ENCODE measurements at places on chromosomes 12 and 14.

- peak; percentile 15 for DNase-seq
Measured at GRCh38 chr12:32134101-32134888, 27.6 kb downstream of the BICD1 start.

DNA sequence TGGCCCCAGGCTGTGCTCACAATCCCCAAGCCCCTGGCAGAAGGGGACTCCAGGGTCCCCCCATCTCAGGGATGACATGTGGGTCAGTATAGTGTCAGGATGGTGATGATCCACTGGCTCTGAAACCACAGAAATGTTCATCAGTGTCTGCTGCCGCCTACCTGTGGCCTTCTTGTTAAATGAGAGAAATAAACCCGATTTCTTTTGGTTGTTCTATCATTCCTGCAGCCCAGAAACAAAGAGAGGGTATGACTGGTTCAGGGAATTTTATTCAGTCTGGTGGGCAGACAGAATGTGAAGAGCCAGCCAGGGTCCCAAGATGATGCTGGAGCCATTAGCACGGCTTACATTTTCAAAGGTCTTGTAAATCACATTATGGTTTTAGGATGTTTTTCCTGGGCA is 86.6 kb downstream of the CRADD start:
- DNase-seq: no peak

DNA sequence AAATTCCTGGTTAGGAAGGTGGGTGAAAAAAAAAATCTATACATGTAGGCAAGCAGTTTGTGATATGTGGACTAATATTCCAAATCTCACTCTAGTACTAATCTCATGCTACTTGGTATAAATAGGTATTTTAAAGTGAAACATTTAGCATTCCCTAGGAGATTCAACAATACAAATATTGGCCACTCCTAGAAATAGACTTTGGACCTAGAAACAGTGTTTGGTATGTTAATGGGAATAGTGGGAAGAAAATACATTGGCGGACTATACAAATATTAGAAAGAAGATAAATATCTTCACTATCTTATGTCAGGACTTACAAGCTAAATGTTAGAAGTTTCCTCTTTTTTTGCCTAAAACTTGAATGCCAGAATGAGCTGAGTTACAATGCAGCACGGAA is 28.2 kb downstream of the HIGD1C start:
- no peak for DNase-seq

DNA sequence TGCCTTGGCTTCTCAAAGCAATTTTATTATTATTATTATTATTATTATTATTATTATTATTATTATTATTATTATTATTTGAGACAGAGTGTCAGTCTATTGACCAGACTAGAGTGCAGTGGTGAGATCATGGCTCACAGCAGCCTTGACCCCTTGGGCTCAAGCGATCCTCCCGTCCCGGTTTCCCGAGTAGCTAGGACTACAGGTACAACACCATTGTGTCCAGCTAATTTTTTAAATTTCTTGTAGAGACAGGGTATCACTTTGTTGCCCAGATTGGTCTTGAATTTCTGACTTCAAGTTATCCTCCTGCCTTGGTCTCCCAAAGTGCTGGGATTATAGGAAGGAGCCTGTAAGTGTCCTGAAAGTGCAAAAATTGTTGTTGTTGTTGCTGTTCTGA is 11.6 kb upstream of the AP4S1 start:
- DNase-seq: no peak

DNA sequence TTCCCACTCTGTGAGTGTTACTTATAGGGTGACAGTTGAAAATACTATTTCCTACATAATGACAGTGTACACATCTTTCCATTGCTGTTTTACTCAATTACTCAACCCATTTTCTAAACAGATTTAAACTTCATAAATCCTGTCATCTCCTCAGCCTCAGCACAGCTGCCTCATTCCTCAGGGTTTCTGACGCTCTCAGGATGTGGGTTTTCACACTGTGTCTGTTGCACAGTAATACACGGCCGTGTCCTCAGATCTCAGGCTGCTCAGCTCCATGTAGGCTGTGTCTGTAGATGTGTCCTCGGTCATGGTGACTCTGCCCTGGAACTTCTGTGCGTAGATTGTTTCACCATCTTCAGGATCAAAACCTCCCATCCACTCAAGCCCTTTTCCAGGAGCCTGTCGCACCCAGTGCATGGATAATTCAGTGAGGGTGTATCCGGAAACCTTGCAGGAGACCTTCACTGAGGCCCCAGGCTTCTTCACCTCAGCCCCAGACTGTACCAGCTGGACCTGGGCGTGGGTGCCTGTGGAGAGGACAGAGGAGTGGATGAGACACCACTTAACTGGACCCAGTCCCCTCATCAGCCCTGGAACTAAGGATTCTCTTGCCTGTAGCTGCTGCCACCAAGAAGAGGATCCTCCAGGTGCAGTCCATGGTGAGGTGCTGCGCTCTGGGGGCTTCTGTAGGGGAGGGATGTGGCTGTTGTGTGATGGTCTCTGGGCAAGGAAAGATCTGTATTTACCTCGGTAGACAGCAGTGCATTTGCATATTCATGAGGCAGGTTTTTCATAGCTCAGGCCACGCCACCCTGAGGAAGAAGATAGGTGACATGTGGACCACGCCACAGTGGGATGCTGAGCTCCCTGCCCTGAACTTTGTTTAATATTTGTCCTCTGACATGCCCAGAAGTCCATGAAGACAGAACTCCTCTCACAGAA is 750.2 kb downstream of the TMEM121 start:
- no peak for DNase-seq

GRCh38 chr12:107679336-107679735 is 6.3 kb upstream of the PWP1 start:
- DNase-seq: no peak

GRCh38 chr12:68340404-68341270 is 8.5 kb upstream of the MDM1 start:
- no peak for DNase-seq

- no peak for DNase-seq
Measured at GRCh38 chr12:132686825-132687210, 324 bp downstream of the POLE start.

- no peak for DNase-seq
Measured at GRCh38 chr12:51678086-51678724, 87.2 kb downstream of the SCN8A start.

GRCh38 chr12:27237790-27238771 is 6.0 kb upstream of the STK38L start:
- DNase-seq: no peak

- peak; percentile 73 for DNase-seq
Measured at GRCh38 chr14:60721326-60722106, 2.6 kb downstream of the SIX4 start.

- DNase-seq: peak; percentile 23
Measured at GRCh38 chr14:54366736-54367735, 29.8 kb upstream of the CDKN3 start.

- DNase-seq: no peak
Measured at GRCh38 chr12:109729801-109730200, 16.2 kb downstream of the FAM222A start.

- DNase-seq: no peak
Measured at GRCh38 chr14:102544747-102545460, 35.3 kb upstream of the ANKRD9 start.

- no peak for DNase-seq
Measured at GRCh38 chr12:8057306-8057705, 8.9 kb downstream of the C3AR1 start.

DNA sequence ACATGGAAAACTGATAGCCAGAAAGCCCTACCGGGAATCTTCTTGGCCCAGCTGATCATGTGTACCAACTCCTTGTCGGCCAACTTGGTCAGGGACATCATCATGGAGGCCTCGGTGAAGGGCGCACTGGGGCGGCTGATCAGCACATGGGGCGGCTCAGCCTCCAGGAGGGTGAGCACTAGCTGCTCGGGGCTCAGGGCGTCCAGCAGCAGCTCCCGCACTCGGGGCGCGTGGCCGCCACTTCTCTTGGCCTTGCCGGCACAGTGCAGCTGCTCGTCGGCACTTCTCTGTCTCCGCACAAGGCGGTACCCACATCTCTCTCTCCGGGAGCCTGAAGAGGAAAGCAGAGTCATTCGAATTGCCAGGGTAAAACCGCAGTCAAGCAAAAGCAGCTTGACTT is 33.8 kb downstream of the ESR2 start:
- no peak for DNase-seq

DNA sequence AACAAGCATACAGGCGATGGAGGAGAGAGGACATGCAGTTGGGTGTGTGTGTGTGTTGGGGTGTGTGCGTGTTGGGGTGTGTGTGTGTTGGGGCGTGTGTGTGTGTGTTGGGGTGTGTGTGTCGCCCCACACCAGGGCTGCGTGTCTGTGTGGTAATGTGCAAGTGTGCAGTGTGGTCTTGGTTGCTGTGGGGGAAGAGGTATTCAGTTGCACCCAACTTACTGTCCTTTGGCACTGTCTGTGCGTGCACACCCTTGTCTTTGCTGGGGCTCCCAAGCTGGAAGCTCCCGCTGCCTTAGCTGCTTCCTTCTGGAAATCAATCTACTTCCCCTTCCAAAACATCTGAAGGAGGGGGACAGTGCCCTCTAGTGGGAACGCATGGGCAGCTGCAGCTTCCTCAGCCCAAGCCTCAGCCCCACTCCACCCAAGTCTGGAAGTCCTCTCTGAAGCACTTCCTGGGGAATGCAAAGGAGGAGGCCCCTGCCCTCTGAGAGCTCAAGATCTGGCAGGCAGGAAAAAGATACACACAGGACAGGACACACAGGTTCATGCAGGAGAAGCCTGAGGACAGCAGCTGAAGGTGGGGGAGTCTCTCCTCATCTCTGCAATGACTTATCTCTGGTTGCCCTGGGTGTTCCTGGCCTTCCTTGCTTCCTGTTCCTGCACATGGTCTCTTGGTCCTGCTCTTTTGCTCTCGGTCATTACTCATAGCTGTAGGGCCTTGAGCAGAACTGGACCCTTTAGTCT is 13.1 kb downstream of the ASIC1 start:
- DNase-seq: peak; percentile 57

- DNase-seq: no peak
Measured at GRCh38 chr14:53048631-53049030, 97.8 kb upstream of the FERMT2 start.

- DNase-seq: no peak
Measured at GRCh38 chr12:62684570-62685295, 218.1 kb downstream of the MON2 start.

- no peak for DNase-seq
Measured at GRCh38 chr12:62772416-62772955, 162.5 kb downstream of the PPM1H start.

- DNase-seq: peak; percentile 16
Measured at GRCh38 chr14:92759300-92759678, 10.9 kb upstream of the LGMN start.

GRCh38 chr14:71411738-71412137 is 504.5 kb downstream of the PCNX1 start:
- no peak for DNase-seq

DNA sequence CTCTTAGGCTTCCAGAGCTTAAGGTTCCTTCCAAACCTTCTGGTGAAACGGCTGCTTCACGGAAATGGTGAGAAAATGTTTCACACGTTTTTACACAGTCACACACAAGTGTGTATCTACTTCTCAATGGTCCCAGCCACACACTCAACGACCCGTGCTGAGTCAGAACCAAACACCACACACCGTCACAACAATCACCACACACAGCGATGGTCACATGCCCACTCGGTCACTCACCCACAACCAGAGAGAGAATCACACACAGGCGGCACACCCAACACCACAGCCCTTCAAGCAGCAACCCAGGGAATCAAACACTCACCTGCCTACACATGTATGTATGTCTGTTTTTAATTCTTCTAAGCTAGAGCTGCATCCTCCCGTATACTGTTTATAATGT is 12.6 kb upstream of the PLEKHD1 start:
- DNase-seq: no peak

DNA sequence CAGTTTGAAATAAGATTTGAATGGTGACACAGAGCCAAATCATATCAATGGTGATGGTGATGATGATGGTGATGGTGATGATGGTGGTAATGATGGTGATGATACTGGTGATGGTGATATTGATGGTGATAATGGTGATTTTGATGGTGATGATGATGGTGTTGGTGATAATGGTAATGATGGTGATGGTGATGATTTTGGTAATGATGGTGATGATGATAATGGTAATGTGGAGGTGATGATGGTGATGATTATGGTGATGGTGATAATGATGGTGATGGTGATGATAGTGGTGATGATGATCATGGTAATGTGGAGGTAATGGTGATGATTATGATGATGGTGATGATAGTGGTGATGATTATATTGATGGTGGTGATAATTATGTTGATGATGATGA is 311.9 kb upstream of the SFSWAP start:
- no peak for DNase-seq

- DNase-seq: no peak
Measured at GRCh38 chr12:3538466-3539030, 47.5 kb downstream of the PRMT8 start.

DNA sequence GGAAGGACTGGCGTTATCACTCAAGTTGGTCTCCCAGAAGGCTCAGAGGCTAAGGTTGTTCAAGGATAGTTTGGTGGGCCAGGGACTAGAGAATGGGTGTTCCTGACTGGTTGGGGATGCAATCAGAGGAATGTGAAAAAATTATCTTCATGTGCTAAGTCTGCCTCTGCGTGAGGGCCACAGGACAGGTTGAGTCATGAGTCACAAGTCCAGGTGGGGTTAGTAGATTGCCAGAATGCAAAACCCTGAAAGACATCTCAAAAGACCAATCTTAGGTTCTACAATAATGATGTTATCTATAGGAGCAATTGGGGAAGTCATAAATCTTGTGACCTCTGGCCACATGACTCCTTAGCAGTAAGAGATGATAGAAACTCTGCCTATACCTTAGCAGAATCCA is 220.1 kb upstream of the EEA1 start:
- DNase-seq: no peak

DNA sequence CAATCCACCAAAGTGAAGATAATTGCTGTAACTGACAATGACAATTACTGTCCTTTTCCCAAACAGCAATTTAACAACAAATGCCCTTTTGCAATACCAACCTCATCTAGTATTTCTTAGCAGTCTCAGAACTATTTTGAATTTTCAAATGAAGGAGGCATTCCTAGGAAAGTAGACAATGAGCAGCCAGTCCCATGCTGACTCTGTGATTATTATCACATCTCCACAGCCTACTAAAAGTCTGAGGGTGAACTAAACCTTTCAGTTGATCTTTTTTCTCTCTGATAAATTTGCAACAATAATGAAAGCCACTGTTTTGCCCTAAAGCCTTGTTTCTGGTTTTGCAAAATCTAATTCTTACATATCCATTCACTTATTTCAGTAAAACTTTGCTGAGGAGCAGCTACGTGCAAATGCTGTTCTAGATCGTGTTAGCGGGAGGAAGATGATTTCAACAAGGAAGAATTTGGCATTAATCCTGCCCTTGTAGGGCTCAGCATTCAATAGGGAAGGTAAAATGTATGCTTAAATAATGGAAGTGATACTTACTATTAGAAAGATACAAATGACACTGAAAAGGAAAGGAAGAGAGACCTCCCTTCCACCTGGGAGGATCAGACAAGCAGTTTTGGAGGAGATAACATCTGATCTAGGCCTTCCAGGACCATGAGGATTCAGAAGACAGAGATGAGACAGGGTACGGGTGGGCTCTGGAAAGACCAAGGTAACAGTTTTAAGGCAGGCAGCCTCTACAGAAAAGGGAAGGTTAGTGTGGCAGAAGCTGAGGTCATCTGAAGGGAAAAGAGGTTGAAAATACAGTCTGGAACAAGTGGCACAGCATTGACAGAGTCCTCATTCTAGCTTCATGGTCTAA is 47.4 kb downstream of the SLC38A1 start:
- DNase-seq: no peak

- peak; percentile 8 for DNase-seq
Measured at GRCh38 chr12:126784328-126784921, 1482.5 kb upstream of the TMEM132C start.

GRCh38 chr12:23950210-23950774 is 822 bp upstream of the SOX5 start:
- no peak for DNase-seq
